ENCODE measurements at places on chromosomes 6 and 20.
A peak's percentile ranks its signal among the peaks of the same experiment; 100 is the strongest.

GRCh38 chr20:39049148-39049547 is 87.0 kb downstream of the DHX35 start:
- DNase-seq, result no peak

DNA sequence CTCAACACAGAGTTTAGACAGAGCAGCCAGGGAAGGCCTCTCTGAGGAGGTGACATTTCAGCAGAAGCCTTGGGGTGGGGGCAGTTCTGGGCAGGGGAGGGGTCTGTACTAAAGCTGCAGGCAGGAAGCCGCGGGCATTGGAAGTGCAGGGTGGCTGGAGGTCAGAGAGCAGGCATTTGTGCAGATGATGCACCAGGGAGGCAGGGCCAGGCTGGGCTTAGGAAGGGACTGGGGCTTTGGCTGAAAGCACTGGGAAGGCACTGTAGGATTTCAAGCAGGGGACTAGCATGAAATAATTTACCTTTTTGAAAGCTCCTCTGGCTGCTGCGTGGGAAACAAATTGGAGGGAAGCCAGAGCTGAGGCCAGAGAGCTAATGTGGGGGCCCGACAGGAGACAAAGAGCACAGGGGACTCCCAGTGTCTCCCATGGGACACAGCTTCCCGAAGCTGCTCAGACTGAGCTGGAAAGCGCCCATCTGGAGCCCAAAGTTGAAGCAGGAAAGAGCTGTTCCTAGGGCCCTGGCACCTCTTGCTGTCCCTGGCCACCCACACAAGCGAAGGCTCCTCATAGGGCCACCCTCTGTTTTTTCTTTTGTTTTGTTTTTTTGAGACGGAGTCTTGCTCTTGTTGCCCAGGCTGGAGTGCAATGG is 19.3 kb downstream of the ADA start:
- no peak for DNase-seq

- DNase-seq, result no peak
Observed at GRCh38 chr6:137717074-137718073, 149.7 kb upstream of the TNFAIP3 start.

- no peak for DNase-seq
Observed at GRCh38 chr20:61765081-61765870, 300.4 kb downstream of the TAF4 start.

- DNase-seq, result peak; percentile 90
Observed at GRCh38 chr6:31403283-31404060, at the start of gene MICA. MICA (plus strand) TSS chr6:31403595; CDS start chr6:31403633, 38 bp downstream.

DNA sequence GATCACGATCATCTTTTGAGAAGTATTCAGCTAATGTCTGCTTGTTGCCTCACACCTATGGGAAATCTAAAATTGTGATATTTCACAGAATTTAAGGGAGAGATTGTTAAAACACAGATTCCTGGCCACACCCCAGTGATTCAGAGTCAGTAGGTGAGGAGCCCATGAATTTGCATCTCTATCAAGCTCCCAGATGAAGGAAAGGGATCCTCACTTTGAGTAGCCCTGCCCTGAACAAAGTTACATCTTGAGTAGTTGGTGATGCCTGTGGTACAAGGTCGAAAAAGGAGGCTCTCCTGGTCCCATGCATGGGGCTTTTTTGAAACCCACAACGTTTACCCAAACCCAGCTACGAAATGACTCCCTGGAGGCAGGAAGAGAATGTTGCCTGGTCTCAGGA is 79.5 kb downstream of the PAK5 start:
- DNase-seq, result peak; percentile 2

GRCh38 chr6:97174471-97174870 is 108.5 kb downstream of the MMS22L start:
- DNase-seq, result no peak

DNA sequence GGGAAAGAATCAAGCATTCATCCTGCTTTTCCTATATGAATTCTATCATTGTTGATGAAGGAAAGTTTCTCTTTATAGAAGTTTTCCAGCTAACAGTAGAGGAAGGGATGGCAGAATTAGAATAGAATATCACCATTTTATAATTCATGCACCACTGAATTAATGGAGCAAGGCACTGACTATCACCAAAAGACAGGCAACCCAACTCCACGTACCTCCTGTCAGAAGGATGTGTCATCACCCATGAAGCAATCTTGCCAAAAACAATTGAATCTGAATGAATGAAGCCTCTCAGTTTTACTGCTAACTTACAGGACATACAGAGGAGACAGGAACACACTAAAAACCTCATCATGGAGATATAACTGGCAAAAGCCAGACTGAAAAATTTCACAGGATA is 122.4 kb downstream of the NFATC2 start:
- DNase-seq, result no peak
